NCI-H2227 treated with DMSO at 0.1 percent for 48 hours (cell line): ENCODE measurements at places on chromosomes 11 and 22.

DNA sequence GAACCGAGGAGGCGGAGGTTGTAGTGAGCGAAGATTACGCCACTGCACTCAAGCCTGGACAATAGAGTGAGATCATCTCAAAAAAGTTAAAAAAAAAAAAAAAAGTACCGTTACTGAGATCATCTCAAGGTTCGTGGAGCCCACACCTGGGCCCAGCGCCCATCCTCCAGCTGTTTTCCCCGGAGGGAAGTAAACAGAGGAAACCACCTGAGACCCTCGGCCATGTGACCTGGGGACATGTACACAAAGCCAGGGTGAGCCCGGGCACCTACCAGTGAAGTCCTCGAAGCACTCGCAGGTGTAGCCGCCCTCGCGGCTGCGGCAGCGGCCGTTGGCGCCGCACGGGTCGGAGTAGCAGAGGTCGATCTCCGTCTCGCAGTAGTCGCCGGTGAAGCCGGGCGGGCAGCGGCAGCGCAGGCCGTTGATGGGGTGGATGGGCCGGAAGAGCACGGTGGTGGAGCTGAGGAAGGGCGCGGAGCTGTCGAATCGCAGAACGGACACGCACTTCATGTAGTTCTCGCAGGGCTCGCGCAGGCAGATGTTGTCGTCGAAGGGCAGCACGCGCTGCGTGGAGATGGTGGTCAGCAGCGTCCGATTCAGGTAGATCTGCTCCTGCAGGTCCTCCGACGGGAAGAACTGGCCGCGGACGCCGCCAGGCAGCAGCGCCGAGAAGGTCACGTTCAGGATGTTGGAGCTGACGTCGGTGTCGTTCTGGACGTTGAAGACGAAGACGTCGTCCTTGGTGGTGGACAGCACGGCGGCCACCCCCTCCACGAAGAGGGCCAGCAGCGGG, 73.8 kb downstream of the CELSR1 start:
- DNase-seq, result no peak

DNA sequence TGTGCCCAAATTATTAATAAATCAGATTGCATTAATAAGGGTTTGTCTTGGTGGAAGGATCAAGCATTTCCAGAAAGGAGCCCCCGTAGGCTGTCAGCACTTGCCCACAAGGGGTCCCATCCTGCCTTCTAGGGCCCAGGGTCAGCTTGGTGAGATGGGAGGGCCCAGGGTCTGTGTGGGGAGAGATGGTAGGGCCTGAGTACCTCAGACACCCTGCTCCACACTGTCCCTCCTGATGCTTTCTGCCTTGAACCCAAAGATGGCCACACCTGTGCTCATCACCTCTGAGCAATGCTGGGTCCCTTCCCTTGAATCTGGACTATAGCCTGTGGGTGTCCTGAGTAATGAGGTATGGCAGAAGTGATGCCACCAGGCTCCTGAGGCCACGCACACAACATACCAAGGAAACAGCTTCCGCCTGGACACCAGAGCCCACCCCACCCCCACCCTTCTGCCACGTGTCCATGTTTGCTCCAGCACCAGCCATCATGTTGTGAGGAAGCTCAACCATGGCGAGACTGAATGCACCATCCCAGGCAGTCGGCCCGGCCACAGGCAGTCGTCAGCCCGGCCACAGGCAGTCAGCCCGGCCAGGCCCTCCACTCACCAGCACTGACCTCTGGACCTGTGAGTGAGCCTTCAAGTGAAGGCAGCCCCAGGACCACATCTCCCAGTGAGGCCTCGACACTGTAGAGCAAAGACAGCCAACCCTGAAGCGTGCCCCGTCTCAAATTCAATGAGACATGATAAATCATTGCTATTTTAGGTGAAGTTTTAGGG, 6.8 kb downstream of the BET1L start:
- no peak for DNase-seq

DNA sequence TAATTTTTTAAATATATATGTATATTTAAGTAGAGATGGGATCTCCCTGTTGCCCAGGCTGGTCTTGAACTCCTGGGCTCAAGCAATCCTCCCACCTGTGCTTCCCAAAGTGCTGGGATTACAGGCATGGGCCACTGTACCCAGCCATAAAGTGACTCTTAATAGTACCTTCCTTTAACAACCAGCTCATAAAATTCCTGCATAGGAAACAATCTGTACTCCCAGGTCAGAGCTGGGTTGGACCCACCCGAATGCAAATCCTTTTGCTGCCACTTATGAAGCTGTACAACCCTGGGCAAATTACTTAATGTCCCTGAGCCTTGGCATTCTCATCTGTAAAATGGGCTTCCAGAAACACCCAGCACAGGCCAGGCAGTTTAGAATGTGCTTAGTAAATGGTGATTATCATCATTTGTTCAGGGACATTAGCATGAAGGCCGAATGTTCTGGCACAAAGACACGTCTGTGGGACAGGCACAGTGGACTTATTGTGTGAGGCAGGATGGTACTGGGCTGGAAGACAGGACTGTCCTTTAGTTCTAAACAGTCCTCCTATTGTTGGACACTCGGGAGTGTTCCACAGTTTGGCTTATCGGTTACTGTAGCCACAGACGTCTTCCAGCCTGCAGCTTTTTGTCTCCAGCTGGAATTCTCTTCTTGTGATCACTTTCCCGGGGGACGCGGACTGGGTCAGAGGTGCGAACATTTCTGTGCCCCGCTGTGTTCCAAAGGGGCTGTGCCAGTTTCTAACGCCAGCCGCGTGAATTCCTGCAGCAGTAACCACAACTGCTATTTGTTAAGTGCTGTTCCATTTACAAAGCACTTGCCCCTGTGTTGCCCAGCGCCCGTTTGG, 6.0 kb downstream of the PDXP start:
- DNase-seq, result no peak

DNA sequence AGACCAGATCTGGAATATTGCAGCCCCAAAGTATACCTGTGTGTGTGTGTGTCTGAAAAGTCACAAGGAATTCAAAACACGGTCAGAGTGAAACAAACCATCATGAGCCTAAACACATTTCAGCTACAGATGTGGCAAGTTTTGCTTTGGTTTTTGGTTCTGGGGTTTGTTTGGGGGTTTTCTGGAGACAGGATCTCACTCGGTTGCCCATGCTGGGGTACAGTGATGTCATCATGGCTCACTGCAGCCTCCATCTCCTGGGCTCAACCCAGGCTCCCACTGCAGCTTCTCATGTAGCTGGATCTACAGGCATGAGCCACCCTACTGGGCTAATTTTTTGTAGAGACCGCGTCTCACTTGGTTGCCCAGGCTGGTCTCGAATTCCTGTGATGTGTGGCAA, 41.4 kb upstream of the PHF21A start:
- DNase-seq, result no peak

DNA sequence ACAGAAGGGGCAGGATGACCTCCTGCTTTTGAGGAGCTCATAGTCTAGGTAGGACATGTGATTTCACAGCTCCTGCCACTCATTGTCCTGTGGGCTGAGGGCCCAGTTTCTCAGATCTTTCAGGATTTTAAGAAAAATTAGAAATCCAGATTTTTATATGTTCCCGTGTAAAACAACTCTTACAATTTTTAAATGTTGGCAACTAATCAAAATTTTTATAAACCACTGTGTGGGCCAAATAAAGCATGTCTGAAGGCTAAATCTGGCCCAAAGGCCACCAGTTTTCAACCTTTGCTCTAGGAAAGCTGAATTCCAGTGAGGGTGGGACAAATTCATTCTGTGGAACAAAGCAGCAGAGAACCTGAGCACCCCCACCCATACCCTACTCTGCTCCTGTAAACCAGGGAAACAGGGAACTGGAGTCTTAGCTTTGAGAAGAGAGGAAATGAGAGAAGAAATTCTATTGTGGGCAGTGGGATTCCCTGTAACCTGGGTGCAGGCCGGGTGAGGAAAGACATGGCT, 20.6 kb downstream of the LRRC32 start:
- no peak for DNase-seq

DNA sequence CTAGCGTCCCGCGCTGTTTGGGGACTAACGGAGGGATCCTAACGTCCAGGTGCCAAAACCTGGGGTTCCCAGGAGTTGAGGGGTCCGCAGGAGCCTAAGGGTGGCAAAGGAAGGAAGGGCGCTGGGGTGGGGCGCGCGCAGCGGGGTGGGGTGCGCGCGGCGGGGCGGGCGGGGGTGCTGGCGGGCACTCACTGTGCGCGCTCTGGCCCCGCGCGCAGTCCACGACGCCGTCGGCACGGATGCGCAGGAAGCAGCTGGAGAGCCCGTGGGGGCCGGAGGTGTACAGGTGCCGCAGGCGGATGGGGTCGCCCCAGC, 412 bp downstream of the FGF19 start:
- no peak for DNase-seq

DNA sequence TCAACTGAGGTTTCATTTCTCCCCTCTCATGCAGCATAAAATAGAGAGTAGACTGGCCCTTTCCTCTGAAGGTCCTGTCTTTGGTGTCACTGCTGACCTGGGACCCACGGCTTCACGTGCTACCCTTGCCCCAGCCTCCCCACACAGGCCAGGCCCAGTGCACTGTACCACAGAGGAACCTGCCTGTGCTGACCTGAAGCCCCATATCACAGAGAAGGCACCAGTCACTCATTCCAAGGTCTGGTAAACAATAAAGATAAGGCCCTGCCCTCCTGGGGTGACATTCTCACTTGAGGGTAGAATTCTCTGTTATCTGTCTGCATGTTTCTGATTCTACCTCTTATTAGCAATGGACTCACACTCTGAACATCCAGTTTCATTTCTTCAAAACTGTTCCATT, 51.3 kb downstream of the RPL27A start:
- no peak for DNase-seq

DNA sequence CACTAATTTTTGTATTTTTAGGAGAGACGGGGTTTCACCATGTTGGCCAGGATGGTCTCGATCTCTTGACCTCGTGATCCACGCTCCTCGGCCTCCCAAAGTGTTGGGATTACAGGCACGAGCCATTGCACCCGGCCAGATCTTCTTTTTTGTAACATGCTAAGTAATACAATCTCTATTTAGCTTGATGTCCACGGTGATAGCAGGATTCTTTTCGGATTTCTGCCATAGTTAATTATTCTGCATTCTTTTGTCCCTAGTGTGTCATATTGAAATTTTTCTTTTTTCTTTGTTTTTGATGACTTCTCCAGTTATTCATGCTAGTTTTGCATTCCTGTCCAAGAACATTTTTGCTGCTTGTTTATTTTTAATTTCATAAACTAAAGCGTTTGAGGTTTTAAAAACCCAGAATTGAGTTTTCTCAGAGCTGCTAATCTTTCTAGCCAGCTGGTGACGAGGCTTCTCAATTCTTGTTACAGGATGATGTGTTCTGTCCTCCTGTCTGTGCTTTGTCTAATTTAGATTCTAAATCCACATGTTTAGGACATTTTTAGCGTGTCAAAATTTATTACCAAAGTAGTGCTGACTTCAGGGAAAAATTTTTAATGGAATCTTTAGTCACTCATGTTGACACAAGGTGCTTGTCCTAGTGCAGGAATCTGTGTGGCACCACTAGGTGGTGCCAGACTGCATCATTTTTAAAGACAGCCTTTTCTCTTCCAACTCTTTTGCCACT, 21.8 kb downstream of the NF2 start:
- no peak for DNase-seq

GRCh38 chr11:33970984-33971466, 79.1 kb upstream of the LMO2 start:
- DNase-seq, result peak; percentile 68

DNA sequence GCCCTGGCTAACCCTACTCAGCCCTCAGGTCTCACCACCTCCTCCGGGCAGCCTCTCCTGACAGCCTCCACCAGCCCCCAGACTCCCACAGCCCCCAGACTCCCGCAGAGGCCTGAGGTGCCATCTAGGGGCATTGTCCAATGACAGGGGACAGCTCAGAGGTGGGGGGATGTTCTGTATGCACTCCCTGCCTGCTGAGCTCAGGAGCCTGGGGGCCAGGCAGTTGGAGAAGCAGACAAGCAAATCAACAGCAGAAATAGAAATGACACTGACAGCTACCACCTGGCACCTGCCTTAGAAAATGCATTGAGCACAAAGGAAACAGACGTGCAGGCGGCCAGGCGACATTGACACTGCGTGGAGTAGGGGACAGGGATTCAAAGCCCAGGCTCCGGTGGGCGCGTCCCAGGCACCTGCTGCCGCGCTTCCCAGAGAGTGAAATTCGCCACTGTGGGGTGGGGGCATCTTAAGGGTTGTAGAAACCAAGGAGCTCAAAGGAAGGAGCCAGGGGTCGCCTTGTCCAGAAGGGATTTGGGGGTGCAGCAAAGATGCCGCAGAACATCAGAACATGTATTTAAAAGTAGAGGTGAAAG, 22.5 kb upstream of the WNT7B start:
- no peak for DNase-seq

DNA sequence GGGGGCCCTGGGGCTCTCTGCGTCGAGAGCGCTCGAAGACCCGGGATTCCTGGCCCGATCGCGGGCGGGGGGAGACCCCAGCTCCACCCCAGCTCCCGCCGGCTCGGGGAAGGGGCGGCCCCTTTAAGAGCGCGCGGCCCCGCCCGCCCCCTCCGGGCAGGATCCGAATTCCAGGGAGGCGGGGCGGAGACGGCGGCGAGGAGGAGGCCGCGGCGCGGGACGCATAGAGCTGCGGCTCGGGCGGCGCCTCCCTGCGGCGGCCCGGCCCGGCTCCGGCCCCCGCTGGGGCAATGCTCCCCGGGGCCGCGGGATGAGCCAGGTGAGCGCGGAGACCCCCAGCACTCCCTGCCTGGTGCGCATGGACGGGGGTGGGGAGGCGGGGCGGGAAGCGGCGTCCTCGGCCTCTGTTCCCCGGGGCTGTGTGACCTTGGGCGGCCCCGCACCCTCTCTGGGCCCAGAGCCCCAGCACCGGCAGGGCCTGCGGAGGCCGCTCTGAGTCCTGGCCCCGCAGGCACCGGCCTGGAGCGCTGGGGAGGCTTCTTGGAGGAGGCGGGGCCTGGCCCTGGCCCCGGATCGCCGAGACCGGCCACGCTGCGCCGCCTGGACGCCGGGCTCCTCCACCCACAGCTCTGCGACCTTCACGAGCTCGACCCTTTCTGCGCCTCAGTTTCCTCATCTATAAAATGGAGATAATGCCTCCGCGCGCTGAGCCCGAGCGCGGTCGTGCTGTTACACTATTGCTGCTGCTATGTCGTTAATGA, 565 bp downstream of the GAS2L1 start:
- peak; percentile 33 for DNase-seq

GRCh38 chr11:63768237-63769041, at the start of gene ZFTA:
TSS of gene ZFTA (minus strand) at chr11:63768775. CDS start at chr11:63768622, 153 bp downstream.
- DNase-seq, result peak; percentile 58

GRCh38 chr11:73162196-73162740, 20.1 kb upstream of the FCHSD2 start:
- DNase-seq, result no peak

- no peak for DNase-seq
Measured at GRCh38 chr22:46057246-46058090, 80.5 kb upstream of the WNT7B start.

DNA sequence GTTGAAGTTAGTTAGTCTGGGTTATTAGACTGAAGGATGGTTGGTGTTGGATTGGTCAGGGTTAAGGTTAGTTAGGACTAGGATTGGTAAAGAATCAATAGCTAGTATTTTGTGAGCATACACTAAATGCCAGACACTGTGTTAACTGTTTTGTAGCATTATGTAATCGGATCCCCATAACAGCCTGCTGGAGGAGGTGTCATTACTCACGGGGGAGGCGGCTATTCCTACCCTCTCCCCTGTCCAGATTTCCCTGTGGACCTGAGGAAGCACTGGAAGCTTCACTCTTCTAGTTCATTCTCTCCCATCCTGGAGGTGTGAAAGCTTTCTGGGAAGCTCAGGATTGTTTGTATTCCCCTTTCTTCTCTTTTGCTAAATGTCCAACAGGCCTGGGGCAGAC, 40.5 kb upstream of the KCNJ11 start:
- DNase-seq, result no peak
